Amniotic epithelial cell (primary cell): ENCODE measurements at places on chromosomes 2 and 18.

DNA sequence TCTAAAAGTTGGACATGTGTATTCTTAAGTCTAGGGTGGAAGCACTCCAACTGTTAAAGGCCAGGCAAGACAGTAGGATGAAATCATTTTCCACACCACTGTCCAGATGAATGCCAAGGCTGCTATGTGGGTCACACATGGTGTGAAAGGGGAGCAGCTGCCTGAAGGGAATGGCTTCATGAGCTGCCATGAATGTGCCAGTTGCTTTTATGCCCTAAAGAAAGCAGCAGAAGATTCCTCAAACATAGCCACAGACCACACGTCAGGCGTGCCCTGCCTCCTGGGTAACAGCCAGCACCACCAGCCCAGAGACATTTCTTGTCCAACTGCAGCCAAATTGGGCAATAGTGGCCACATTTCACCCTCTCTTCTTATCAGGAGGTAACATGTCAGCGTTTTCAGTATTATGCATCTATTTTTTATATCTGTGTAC, 130.2 kb downstream of the MTCL1 start:
- peak; percentile 85 for DNase-seq

GRCh38 chr2:225276207-225276606, 123.3 kb upstream of the NYAP2 start:
- no peak for DNase-seq

DNA sequence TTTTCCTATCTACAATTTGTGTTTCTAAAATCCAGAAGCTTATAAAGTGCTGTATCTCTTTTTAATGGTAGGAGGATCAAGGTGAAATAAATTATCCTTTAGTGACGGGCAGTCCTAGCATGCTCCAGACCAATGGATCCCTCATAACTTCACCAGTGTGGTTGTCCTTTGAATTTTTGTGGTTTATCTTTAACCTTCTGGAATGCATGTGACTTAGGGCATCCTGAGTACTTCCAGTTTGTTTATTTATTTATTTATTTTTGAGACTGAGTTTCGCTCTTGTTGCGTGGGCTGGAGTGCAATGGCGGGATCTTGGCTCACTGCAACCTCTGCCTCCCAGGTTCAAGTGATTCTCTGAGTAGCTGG, 40.4 kb downstream of the NUP35 start:
- DNase-seq = peak; percentile 45

DNA sequence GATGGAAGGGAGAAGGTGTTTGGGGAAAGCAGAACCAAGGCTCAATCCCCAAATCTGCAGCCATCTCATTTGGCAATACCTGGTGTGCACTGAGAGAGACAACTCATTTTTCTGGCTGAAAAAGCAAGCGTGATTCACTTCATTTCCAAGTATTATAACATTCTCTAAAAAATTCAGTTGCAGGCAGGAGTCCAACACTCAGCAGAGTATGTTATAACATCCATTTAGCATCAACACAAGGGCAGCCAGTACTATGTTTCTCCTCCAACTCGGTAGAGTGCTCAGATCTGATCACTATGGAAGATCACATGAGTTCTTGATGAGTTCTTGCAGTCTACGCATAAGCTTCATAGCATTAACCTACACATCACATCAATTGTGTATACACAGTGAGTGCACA, 99.4 kb upstream of the PID1 start:
- no peak for DNase-seq

DNA sequence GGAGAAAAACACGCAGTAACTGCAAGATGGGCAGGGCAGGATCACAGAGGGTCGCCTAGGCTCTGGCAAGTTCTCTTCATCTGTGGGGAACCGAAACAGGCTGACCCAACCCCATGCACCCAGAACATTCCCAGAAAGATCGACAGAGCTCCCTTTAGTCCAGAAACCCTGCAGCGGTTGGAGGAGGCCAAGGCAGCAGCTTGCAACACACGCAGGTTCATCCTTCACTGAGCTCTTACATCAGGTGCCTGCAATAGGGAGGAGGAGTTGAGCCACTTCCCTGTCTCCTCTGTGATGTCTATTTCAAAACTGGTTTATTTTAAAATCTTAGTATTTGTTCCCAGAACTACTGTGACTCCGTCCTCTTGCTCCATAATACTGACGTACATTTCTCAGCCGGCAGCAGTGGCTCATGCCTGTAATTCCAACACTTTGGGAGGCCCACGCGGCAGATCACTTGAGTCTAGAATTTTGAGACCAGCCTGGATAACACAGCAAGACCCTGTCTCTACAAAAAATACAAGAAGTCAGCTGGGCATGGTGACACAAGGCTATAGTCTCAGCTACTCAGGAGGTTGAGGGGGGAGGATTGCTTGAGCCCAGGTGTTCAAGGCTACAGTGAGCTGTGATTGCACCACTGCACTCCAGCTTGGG, 11.5 kb upstream of the SLC11A1 start:
- peak; percentile 97 for DNase-seq

- DNase-seq = peak; percentile 55
Observed at GRCh38 chr18:34859496-34859895, 149.4 kb downstream of the DTNA start.

DNA sequence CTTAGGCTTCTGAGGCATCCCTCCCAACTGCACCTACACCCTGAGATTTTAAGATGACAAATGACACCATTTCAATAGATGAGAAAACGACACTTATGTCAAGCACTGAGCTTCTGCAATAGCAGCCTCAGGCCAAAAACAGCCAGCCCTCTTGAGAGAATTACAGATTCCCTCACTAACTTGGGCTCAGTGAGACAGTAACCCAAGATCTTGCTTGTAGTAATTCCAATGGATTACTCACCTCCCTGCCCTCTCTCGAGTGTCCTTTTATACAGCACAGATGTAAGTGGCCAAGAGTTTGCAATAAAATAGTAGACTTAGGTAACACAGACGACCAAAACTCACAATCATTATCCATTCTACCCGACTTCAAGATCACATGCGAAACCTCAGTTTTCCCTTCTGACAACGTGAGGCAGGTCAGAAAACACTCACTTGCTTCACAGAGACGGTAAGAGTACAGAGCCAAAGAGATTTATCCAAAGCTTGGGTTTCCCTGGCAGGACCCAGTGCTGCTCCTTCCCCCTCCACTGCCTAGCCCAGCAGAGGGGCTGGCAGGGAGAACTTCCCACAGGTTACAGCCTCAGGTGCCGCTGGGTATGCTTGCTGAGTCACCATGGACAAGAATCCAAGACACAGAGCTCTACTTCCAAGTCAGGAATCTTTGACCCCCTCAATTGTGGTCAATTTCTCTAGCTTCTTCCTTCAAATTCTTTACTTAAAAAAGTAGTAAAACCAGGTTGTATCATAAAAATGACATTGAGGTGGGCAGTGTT, 181.4 kb downstream of the MYO5B start:
- peak; percentile 8 for DNase-seq

- no peak for DNase-seq
Observed at GRCh38 chr2:16223841-16224177, 283.5 kb downstream of the MYCN start.

GRCh38 chr2:95317123-95317500, 20.0 kb downstream of the KCNIP3 start:
- DNase-seq = no peak

DNA sequence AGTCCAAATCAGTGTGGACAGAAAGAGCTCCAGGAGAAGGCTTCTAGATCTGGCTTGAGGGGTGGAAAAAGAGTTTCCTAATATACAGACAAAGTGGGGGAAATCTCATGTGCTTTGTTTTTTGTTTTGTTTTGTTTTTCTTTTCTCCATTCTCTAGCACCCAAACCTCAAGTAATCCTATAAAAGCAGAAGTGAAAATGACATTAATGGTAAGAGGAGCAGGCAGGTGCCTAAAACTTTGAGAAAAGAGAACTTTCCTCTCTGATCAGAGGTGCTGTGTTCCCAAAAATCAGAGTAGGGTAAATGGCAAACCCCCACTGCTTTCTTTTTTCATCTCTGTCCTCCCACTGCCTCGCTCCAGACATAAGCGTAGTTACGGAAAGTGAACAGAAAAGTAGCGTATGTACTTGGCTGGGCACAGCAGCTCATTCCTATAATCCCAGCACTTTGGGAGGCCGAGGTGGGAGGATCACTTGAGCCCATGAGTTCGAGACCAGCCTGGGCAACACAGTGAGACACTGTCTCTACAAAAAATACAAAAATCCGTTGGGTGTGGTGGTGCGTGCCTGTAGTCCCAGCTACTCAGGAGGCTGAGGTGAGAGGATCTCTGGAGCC, 77.8 kb downstream of the FAM161A start:
- DNase-seq = no peak

DNA sequence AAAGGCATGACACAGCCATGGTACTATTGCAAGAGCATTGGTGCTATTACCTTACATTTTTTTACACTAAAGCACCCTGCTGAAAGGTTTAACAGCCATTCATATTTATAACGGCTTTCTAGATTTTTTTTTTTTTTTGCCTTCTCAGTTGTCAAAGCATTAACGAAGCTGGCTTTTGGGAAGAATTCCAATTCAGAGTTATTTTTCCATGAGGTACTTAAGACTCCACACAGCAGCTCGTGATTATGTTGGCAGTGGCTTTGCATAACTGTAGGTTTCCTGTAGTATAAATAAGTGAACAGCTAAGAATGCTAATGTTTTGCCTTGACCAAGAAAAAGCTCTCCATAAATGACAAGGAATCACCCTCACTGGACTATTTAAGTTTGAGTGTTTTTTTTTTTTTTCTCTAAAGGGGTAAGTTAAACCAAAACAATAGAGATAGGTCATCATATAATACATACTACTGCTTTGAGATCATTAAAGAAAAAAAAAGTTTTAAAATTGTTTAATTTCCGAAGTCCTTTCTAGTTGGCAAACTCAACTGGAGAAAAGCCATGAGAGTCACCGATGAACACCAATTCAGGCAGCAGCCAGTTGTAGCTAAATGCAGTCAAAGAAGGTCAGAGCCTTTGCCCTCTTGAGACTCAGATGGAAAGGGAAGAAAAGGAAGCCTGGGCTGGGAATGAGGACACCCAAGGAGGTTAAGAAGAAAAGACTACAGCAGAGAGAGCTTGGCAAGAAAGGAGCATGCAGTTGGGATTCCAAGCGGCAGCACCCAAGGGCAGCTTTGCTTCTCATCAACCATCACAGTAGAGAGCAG, 187.4 kb upstream of the NCKAP5 start:
- DNase-seq = peak; percentile 58
